NCI-H187 treated with DMSO at 0.1 percent for 48 hours (cell line): ENCODE measurements at places on chromosomes 7 and 10.

- no peak for DNase-seq
Measured at GRCh38 chr7:106236065-106236464, 48.7 kb downstream of the NAMPT start.

DNA sequence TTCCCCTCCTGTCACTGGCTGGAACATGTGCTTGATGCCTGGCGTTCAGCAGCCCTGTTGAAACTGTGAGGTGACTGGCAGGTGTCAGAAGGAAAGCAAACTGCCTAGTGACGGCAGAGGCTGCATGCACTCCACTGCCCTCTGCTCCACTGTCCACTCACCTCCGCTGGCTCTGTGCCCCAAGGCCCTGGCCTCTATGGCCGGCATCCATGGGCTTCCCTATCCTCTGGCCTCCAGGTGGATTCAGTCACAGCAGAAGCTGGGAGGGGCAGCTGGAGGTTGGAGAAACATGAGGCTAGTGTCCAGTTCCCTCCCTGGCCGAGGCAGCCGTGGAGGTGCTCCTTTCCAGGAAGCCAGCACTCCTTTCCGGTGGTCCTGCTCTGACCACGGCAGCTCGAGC lies 31.2 kb upstream of the INSIG1 start:
- no peak for DNase-seq

- DNase-seq = no peak
Measured at GRCh38 chr10:6520138-6520537, 59.9 kb downstream of the PRKCQ start.

DNA sequence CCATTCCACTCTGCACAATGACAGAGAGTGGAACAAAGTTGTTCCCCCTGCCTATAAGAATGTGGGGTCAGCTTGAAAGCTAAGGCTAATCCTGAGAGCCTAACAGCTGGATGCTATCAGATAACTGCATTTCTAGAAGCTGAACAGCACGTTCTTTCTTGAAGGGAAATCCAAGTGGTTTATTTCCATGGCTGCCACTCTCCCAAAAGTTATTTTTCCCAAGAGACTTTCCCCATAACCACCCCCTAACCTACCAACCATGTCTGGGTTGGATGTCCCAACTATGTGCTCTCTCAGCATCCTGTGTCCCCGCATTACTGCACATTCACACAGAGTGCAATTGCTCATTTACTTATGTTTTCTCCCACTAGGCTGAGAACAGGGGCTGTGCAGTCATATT lies 140.7 kb upstream of the ANKRD1 start:
- no peak for DNase-seq

- no peak for DNase-seq
Measured at GRCh38 chr7:452791-453455, 66.7 kb downstream of the PDGFA start.

DNA sequence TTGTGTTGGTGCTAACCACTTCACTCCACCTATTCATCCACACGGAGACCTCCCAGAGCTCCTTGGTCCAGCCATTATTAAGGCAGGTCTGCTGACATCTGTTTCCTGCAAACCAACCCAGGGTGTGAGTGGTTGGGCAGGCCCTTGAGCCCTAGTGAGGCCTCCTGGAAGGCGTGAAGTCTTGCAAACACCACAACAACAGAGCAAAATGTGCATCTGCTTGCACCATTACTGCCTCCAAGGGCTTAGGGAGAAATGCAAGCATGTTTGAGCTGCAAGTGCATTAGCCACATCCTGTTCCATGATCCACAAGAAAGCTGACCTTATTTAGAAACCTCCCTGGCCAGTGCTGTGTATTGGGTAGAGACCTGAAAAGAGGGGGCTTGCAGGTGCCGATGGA lies 325.5 kb downstream of the GRID1 start:
- no peak for DNase-seq

DNA sequence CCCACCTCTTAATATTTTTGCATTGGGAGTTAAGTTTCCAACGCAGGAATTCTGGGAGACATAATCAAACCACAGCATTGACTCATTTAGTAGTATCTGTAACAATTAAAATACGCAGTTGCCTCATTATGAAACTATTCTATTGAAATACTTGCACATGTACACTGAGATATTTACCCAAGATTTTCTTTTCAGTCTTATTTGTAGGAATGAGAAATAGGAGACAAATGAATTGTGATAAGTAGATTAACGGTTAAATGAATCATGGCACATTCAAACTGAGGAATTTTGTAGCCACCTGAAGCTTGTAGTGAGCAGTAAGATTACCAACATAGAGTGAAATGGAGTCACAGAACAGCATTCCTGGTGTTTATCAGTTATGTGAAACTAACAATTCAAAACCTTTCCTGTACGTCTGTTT lies 18.1 kb downstream of the RP9 start:
- no peak for DNase-seq

DNA sequence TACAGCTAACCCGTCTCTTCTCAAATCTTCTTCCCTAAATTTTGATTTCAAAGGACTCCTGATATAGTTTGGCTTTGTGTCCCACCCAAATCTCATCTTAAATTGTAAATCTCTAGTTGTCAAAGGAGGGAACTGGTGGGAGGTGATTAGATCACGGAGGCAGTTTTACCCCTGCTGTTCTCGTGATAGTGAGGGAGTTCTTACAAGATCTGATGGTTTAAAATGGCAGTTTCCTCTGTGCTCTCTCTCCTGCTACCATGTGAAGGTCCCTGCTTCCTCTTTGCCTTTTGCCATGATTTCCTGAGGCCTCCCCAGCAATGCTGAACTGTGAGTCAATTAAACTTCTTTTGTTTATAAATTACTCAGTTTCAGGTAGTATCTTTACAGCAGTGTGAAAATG lies 269.3 kb downstream of the POLR1F start:
- DNase-seq = no peak

DNA sequence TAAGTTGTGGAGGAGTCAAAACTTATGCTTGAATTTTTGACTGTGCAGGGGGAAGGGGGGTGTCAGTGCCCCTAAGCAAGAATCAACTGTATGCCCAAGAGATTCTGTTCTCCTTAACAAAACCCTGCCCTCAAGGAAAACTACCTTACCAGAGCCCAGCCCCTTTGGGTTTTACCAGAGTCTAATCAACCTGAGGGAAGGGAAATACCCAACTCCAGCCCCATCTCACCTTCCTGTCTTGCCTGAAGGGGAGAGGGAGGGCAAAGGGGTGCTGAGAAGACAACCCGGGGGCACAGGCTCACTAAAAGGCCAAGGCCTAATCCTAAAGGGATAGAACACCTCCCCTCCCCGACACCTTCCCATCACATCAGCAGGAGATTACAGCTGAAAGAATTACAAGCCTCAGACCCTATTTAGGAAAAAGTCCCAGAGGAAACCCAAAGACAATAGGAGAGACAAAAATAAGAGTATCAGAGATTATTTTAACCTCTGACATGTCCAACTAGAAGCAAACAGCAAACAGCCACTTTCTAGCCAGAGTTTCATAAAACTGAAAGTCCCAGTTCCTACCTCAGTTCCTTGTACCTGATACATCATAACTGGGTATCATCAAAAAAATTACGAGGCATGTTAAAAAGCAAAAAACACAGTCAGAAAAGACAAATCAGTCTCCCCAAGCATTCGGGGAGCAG lies 26.8 kb upstream of the C7orf33 start:
- DNase-seq = no peak

DNA sequence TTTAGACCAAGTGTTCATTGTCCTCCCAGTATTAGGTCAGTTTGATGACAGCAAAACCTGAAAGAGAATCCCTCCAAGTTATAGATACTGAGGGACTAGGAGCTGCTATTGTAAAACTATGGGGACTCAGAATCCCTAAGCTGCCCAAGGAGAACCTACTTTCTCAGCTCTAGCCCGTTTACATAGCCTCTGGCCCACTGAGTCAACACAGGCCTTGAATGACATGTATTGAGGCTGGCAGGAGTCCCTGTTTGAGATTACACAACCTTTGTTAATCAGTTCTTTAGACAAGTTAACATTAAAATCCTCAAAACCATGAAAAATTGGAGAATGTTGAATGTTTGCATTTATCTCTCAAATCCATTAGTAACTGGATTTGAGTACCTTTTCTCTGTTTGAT lies 1079.0 kb downstream of the KCNMA1 start:
- no peak for DNase-seq

DNA sequence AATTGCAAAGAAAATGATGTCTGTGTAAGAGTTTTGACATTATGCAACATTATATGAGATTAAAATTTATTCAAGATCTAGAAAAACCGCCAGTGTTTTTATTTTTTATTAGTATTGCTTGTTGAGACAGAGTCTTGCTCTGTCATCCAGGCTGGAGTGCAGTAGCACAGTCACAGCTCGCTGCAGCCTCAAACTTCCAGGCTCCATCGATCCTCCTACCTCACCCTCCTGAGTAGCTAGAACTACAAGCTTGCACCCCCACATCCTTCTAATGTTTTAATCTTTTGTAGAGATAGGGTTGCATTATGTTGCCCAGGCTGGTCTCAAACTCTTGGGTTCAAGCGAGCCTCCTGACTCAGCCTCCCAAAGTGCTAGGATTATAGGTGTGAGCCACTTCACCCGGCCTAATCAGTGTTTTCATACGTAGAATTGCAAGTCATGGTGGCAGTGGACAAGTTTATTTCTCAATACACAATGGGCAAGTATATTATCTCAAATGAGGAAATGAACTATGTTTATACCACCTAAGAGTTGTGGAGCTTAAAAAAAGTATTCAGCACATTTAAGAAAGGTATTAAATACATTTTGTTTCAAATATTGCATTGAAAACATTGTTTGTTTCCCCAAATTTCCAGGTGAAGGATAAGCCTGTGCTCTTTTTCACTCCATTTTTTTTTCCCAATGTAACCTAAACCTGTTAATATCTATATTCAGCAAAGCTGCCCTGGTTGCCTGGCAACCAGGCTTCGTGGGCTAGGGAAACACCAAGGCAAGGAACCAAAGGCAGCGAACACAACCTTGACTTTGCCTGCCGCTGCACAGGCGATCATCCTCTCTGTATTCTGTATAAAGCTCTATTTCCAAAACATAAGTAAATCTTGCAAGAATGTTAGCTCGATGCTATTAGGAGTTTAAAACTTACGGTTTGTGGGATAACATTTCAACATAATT lies 163.9 kb downstream of the CACNB2 start:
- DNase-seq = no peak

DNA sequence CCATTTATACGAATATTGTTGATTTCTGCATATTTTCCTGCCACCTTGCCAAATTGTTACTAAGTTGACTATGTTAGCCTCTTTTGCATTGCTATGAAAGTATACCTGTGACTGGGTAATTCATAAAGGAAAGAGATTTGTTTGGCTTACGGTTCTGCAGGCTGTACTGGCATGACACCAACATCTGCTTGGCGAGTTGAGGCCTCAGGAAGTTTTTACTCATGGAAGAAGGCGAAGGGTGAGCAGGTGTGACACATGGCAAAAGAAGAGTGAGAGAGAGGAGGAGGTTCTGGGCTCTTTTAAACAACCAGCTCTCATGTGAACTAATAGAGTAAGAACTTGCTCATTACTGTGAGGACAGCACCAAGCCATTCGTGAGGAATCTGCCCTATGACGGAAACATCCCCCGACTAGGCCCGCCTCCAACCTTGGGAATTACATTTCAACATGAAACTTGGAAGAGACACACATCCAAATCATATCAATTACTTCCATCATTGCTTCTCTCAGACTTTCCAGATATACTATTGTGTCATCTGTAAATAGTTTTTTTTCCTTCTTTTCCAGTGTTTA lies 8.4 kb downstream of the RALA start:
- no peak for DNase-seq

- no peak for DNase-seq
Measured at GRCh38 chr10:50604049-50604640, 19.6 kb downstream of the SGMS1 start.

DNA sequence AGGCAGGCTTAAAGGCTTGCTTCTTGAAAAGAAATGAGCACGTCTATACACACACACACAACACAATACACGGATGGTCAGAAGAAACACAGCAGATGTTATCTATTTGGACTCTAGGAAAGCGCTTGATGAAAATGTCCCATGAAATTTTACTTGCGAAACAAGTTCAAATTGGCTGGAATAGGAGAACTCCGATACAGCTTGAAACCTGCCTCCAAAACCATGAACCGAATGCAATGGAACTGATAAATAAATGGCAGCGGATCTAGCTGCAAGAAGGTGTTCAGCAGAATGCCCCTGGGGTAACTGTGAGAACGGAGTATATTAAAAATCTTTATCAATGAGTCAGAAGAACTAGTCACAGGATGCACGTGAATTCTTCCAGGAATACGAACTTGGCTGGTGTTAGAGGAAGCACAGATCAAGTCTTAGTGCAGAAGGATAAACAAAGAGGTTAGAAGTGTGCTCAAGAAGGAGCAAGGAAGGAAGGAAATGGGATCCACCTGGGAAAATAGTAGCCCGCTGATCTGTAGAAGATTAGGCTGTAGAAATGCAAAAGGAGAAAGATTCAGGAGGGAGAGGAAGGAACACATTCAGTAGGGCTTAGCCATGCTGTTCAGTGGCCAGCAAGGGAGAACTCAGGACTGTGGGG lies 142.0 kb upstream of the PRKCQ start:
- no peak for DNase-seq

- DNase-seq = no peak
Measured at GRCh38 chr7:26690135-26690805, 174.1 kb downstream of the SKAP2 start.

DNA sequence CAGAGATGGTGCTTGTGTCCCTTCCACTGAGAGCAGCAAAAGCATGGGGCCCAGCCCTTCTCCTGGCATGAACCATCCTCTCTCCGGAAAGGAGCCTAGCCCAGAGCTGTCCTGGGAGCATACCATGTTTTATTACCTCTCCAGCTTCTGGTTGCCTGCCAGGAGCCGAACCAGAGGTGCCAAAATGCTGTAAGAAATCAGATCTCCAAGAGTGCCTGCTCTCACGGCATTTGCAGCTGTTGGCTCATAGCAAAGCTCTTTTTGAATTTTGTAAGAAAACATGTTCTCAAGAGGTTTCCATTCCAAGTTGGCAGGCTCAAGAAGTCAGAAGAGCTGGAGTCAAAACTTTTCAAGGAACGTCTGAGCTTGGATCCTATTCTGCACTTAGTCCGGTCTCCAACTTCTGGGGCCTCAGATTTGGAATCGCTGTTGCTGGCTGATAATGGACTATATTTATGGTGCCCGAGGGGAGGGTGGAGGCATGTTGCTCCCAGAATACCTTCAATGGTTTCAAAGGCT lies 211.7 kb upstream of the MKI67 start:
- DNase-seq = no peak

GRCh38 chr7:17434841-17435692 lies 136.6 kb downstream of the AHR start:
- DNase-seq = peak; percentile 15
